ENCODE measurements at places on chromosomes 12 and 14.
A peak's percentile ranks its signal among the peaks of the same experiment; 100 is the strongest.

GRCh38 chr14:58239244-58240195 is 5.1 kb upstream of the PSMA3 start:
- DNase-seq = peak; percentile 73

GRCh38 chr12:8096281-8096915 is 14.3 kb downstream of the NECAP1 start:
- no peak for DNase-seq

DNA sequence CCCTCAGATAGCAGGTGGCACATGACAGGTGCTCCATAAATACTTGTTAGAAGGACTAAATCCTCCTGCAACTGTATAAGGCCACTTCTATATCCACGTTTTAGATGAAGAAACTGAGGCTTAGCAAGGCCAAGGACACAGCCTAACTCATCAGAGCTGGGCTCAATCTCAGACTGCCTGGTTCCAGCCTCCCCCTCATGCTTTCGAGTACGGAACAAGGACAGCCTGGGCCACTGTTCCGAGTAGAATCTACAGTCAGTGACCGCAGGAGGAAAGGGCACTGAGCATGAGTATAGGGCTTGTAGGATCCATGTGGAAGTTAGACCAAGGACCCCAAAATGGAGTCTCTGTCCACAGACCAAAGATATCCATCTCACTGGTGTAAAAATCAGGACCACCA is 84.6 kb downstream of the NT5DC3 start:
- DNase-seq = no peak

DNA sequence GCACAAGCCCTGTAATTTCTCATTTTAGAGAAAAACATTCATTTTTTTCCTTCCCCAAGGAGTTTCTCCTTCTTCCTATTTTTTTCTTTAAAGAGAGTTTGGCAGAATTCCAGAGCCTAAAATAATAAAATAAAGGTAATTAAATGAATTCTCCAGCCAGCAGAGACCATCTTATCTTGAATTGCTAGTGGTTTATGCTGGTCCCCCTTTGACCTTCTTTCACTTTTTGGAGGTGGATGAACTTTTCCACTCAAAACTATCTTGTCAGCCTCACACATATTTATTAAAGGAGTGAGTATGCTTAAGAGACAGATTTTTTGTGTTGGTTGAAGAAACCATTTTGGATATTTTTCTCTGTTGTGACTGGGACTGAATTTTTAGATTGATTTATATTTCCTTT is 47.6 kb downstream of the ADIPOR2 start:
- DNase-seq = no peak

GRCh38 chr14:99636487-99636886 is 8.4 kb upstream of the HHIPL1 start:
- no peak for DNase-seq

DNA sequence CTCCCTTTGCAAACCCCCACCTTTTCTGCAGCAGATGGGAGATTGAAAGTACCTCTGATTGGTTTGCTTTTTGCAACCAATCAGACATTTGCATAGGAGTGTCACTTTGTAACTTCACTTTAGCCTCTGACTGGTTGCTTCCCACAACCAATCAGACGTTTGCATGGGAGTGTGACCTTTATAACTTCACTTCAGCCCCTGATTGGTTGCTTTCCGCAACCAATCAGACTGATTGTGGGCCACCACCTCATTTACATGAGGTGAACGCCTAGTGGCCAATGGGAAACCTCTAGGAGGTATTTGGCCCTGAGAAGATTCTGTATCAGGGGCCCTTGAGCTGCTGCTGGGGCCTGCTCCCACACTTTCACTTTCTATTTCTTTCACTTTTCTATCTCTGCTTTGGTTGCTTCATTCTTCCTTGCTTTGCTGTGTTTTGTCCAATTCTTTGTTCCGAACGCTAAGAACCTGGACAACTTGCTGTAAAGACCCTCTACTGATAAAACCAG is 106.0 kb upstream of the PRICKLE1 start:
- DNase-seq = no peak

DNA sequence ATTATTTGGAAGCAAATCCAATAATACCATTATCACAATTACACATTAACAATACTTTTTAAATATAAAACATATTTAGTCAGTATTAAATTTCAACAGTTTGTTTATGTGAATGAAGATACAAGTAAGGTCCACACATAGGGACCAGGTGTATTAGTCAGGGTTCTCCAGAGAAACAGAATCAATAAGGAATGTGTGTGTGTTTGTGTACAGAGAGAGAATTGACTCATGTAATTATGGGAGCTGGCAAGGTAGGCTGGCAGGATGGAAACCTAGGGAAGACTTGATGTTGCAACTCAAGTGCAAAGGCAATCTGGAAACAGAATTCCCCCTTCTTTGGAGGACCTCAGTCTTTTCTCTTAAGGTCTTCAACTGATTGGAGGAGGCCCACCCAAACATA is 123.2 kb upstream of the OTX2 start:
- no peak for DNase-seq

GRCh38 chr14:21308132-21308478 is 28.2 kb downstream of the RPGRIP1 start:
- no peak for DNase-seq

DNA sequence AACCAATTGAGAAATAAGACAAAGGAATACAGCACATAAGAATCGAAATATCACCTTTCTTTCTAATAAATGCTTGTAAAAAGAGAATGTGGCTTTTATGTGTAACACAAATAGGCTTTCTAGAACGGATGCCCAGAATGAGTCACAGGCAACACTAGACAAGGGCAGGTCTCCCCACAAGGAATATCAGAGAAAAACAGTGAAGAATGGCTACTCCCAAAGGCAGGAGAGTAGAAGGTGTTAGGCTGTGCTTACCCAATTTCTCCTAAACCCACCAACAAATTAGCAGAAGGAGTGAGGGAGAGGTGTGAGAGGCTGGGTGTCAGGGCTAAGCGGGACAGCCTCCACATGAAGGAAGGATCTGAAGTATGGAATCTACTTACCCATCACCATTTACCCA is 55.2 kb downstream of the GALNT4 start:
- no peak for DNase-seq

GRCh38 chr14:67675219-67675582 is 769 bp upstream of the VTI1B start:
- no peak for DNase-seq

DNA sequence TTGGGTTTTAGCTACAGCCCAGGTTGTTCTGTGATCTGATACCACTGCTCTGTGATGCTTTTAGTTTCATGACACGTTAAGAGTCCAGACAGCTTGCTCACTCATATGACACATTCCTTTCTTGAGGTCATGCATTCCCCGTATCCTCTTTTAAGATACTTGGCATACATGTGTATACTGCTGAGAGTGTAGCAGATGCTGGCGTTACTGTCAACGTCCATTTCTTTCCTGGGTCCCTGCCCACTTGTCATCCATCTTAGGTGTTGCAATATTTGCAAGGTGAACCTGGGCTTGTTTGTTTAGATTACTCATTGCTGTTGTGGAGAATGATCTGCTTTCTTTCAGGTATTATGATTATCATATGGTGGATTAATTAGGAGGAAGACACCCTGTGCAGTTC is 9.1 kb upstream of the EMP1 start:
- no peak for DNase-seq

- DNase-seq = peak; percentile 58
Measured at GRCh38 chr14:100824091-100824551, 1.8 kb upstream of the MEG3 start.

DNA sequence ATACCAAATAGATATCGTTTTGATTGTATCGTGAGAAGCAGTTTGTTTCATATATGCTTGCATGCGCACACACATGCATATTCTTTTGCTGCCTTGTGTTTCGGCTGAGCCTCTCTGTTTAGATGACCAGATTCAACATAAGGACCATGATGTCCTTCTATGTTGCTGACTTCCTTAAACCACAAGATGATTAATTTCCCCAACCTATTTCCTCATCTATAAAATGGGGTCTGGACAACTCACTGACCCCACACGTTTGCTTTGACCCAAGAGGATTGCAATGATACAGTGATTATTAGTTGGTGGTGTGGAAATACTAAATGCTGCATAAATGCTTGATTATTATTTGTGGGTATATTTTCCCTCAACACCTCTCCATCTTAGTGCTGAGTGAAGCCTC is 16.8 kb upstream of the FOS start:
- no peak for DNase-seq

- DNase-seq = no peak
Measured at GRCh38 chr14:43587183-43587582, 919.9 kb downstream of the FSCB start.

DNA sequence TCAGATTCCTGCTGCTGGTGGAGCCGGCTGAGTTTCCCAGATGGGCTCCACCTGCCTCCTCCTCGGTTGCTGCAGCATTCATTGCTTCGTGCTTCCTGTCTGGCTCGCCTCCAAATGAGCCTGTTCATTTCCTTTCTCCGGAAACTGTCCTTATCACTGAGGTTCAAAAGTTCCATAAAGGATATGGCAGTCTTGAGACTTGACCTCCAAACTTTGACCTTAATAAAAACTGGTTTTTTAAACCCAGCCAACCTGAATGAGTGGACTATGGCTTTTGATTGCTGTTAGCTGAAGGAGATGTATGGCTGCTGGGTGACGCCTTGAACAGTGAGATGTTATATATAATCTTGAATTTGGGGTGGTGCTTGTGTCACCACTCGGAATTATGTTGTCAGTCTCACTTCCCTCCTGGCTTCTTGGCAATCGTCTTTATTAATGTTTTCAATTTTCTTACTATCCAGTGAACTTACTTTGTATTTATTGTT is 62.7 kb downstream of the RASSF3 start:
- DNase-seq = no peak

GRCh38 chr14:67555518-67556090 is 22.5 kb downstream of the PLEKHH1 start:
- no peak for DNase-seq

GRCh38 chr12:75842090-75842489 is 189.5 kb downstream of the PHLDA1 start:
- DNase-seq = no peak

All from right kidney (tissue), 9 donors.